Sigmoid colon (tissue), 7 donors: ENCODE measurements at places on chromosomes 3 and 15. TPM values are rescaled to one million over a fixed set of nuclear protein-coding genes. Genes with fewer than 3 reads are reported as not detected.

The RFC4 gene
- total RNA-seq: 26.6 TPM

The AGBL1 gene
- total RNA-seq: not detected

The CCRL2 gene
- total RNA-seq: 0.99 TPM

The CCDC51 gene
- total RNA-seq: 13.3 TPM

DNA sequence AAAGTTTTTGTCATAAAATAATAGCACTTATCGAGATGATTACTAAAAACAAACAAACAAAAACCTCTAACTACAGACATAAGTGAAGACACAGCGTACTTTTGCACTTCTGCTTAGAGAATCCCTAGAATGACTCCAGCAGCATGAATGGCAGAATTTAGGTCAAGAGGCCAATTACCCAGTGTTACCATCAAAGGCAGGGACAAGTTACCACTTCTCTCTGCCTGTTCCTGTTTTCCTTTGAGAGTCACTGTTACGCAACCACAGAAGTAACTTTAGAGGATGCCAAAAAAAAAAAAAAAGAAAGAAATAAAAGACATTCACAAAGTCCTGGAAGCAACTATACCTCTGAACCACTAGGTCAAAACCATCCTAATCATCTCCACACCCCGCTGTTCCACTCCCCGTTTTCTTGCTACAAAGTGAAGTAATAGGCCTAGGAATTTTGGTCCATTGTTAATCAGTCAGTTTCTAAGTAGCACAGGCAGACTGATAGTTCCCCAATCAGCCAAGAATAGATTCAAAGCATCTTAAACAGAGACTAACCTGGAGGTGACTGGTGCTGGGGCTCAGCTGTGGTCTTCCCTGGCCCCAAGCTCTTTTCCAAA is 41.9 kb downstream of the FMN1 start:
- no peaks in the 10 kb centered on the region for H3K36me3 ChIP-seq
- DNase-seq: no peak
- no peaks in the 10 kb centered on the region for H3K4me1 ChIP-seq
- peak overlapping the region; percentile 28 for H3K4me3 ChIP-seq

GRCh38 chr15:68379058-68379758 is 52.8 kb downstream of the ITGA11 start:
- no peak overlapping the region for H3K4me3 ChIP-seq
- no peaks in the 10 kb centered on the region for H3K36me3 ChIP-seq
- no peaks in the 10 kb centered on the region for H3K27me3 ChIP-seq
- H3K27ac ChIP-seq: no peak overlapping the region
- DNase-seq: peak; percentile 14
- peaks cover under 1% of the 10 kb centered on the region for H3K4me1 ChIP-seq

GRCh38 chr15:68783226-68784058 is 37.3 kb downstream of the ANP32A start:
- peak; percentile 63 for DNase-seq
- H3K27ac ChIP-seq: no peak overlapping the region
- H3K4me3 ChIP-seq: no peak overlapping the region
- no peaks in the 10 kb centered on the region for H3K4me1 ChIP-seq
- H3K27me3 ChIP-seq: no peaks in the 10 kb centered on the region

GRCh38 chr3:188842639-188843038 is 329.1 kb upstream of the TPRG1 start:
- DNase-seq: no peak
- H3K27ac ChIP-seq: no peak overlapping the region
- no peaks in the 10 kb centered on the region for H3K36me3 ChIP-seq
- peaks cover 38% of the 10 kb centered on the region for H3K4me1 ChIP-seq

GRCh38 chr3:182795389-182795782 is 2.1 kb downstream of the ATP11B start:
- H3K36me3 ChIP-seq: no peaks in the 10 kb centered on the region
- peaks cover 33% of the 10 kb centered on the region for H3K4me1 ChIP-seq
- no peaks in the 10 kb centered on the region for H3K27me3 ChIP-seq
- H3K4me3 ChIP-seq: peak overlapping the region; percentile 68

- no peak for DNase-seq
- H3K4me1 ChIP-seq: peaks cover 40% of the 10 kb centered on the region
- H3K36me3 ChIP-seq: no peaks in the 10 kb centered on the region
- H3K27me3 ChIP-seq: no peaks in the 10 kb centered on the region
- H3K27ac ChIP-seq: peak overlapping the region; percentile 25
Measured at GRCh38 chr3:188772886-188773285, 398.9 kb upstream of the TPRG1 start.

- no peaks in the 10 kb centered on the region for H3K27me3 ChIP-seq
- H3K4me3 ChIP-seq: no peak overlapping the region
- no peaks in the 10 kb centered on the region for H3K36me3 ChIP-seq
- DNase-seq: no peak
- no peak overlapping the region for H3K27ac ChIP-seq
Measured at GRCh38 chr3:105614288-105615030, 247.8 kb downstream of the ALCAM start.

GRCh38 chr15:66095871-66096687 is 157.5 kb downstream of the MEGF11 start:
- H3K27me3 ChIP-seq: no peaks in the 10 kb centered on the region
- H3K4me1 ChIP-seq: no peaks in the 10 kb centered on the region
- no peaks in the 10 kb centered on the region for H3K36me3 ChIP-seq
- DNase-seq: peak; percentile 55
- H3K27ac ChIP-seq: no peak overlapping the region
